Stimulated activated CD4-positive, alpha-beta T cell treated with anti-CD3 and anti-CD28 coated beads, TNF-alpha, amount 100 ng/mL, for 4 hours (primary cell): ENCODE measurements at places on chromosomes 5 and 9.

GRCh38 chr9:94642501-94642900 is 3.2 kb upstream of the FBP1 start:
- DNase-seq: no peak

- DNase-seq: no peak
Observed at GRCh38 chr5:69492923-69493395, 369 bp downstream of the OCLN start.

GRCh38 chr5:129358069-129358468 is 102.0 kb upstream of the ADAMTS19 start:
- DNase-seq: no peak

DNA sequence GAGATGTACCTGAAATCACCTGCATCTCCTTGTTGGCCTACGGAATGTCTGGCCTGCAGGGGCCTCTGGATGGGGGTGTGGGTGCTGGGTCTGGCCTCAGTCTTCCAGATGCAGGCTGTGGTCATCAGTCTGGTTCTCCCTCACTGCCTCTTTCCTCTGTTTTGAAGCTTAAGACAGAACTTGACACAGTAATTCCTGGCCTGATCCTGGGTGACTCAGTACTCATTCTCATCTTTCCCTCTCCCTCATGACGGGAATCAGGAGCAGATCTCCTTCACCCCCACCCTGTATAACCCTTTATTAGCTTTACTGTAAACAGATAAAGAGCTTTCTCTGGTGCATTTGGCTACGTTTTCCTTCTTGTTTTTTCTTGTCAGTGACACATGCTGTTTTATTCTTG is 89.3 kb upstream of the ADAMTS16 start:
- no peak for DNase-seq

DNA sequence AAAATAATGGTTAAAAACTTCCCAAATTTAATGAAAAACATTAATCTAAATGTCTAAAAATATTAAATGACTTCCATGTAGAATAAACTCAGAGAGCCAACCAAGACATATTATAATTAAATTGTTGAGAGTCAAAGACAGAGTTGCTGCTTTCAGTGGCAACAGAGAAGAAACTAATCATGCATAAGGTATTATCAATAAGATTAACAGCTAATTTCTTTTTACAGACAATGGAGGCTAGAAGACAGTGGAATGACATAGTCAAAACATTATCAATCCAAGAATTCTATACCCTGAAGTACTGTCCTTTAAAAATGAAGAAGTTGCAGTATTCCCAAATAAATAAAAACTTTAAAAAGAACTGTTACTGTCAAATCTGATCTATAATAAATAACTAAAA is 268.7 kb downstream of the IRX2 start:
- DNase-seq: no peak
